T-helper 1 cell (primary cell): ENCODE measurements at places on chromosomes 16 and 17.

DNA sequence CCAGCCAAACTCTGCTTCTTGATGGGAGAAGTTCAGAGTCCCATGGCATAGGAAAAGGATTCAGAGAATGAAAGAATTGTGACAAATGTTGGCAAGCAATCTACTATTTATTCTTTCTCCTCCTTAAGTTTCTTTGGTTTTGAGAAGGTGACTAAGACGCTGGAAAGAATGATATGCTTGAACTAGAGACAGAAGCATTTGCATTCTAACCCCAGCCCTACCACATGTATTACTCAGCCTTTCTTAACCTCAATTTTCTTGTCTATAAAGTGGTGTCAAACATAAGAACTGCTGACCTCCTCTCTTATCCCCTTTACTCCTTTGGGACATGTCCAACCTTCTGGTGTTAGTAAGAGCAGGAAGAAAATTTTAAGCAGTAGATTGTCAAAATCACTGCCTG lies 124.7 kb downstream of the HS3ST2 start:
- DNase-seq = no peak

DNA sequence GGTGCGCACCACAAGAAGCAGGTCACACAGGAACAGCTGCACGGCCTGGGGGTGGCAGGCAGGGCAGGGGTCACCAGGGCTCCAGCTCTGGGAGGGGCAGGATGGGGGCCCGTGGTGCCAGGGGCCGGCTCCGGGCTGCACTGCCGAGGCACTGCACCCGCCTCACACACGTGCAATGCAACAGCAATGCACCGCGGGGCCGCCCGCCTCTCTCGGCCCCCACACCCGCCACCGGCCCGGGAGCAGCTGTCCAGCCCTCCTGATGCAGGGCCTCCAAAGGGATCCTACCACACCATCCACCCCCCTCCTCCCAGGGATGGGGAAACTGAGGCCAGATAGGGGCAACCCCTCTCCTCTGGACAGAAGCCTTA lies 23.1 kb downstream of the SREBF1 start:
- no peak for DNase-seq

DNA sequence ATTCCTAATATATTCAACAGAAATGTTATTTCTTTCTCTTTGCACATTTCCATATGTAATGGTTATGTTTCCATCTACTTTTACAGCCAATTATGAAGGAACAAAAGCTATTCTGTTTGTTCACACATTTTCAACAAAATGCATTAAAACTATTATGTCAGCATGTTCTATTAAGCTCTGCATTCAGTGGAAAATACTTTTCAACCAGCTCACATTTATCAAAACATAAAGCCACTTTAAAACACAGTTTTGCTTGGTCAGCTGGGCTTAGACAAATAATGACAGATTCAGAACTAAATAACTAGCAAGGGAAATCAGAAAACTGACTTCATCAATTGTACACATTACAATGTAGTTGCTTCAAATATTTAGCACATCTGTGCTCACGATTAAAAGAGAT lies 6.9 kb downstream of the SALL1 start:
- DNase-seq = no peak

GRCh38 chr16:30774367-30775130 lies 12.4 kb downstream of the RNF40 start:
- DNase-seq = no peak

- DNase-seq = no peak
Observed at GRCh38 chr16:745739-746138, 4.9 kb upstream of the CIAO3 start.

GRCh38 chr17:64064331-64064730 lies 43.9 kb upstream of the ICAM2 start:
- no peak for DNase-seq

DNA sequence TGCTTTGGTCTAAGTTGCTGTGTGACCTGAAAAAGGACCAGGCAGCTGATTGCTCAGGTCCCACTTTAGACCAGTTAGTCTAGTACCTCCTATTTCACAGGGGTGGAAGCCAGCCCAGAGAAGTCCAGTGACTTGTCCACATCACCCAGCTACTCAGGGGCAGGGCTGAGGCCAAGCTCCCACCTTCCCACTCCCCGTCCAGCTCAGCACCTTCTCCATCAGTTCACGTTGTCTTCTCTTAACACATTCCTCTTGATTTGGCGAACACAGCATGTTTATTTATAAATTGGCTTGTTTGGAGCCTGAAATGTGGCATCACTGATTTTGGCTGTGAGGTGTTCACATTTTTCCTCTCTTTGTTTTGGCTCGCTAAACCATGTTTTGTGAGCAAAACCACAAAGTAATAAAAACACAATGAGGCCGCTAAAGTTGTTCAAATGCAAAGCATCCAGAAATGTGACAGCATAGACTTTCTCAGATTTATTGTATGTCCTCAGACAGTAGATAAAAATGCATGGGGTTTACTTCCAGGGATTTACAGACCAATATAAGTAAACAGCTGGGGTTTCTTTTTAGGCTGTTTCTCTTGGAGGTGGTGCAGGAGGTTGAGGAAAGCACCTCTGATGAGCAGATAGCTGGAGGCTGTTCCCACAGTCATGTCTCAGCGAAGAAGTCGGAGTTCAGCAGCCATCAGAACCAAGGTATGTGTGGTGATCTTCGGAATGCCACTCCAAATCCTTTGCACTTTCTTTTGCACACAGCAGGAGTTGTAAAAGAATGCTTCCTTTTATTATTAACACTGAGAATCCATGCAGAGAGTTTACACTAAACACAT lies 88.4 kb downstream of the PLXDC1 start:
- no peak for DNase-seq

DNA sequence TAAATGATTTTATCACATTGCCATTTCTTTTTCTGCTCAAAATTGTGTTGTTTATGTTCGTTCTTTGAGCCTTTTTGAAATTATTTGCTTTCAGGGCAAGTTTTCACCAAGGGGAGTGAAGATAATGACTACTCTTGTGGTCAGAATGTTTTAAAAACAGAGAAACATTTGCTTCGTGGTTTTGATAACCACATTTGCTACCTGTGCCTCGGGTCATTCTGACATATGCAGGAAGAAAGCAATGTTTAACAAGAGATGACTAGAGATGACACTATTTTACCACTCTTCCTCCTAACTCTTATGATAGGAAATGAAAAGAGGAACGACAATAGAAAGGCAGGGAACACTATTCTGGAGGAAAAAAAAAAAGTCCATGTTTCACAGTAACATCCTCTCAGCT lies 1496.5 kb upstream of the GOT2 start:
- no peak for DNase-seq

- DNase-seq = no peak
Observed at GRCh38 chr16:85611194-85611443, 2.0 kb upstream of the GSE1 start.

GRCh38 chr16:46986896-46987295 lies 13.4 kb upstream of the DNAJA2 start:
- no peak for DNase-seq

GRCh38 chr17:28948342-28948741 lies 3.0 kb downstream of the PHF12 start:
- DNase-seq = no peak

DNA sequence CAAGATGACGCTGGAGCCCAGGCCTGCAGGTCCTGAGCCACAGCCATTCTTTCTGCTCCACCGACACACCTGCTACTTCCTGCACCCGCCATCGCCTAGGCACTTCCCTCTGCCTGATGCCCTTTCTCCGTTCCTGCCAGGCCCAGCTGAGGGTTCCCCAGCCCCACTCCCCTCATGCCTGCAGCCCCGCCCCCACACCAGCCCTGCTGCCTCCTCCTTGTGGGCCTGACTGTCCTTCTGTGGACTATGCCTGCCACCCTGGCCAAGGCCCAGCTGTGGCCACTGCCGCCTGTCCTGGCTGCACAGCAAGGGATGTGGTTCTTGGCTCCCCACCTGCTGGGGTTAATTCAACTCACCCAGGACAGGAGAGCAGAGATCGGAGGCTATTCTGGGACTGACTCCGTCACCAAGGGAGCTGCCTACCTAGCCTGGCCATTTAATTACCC lies 7.5 kb downstream of the NATD1 start:
- no peak for DNase-seq

DNA sequence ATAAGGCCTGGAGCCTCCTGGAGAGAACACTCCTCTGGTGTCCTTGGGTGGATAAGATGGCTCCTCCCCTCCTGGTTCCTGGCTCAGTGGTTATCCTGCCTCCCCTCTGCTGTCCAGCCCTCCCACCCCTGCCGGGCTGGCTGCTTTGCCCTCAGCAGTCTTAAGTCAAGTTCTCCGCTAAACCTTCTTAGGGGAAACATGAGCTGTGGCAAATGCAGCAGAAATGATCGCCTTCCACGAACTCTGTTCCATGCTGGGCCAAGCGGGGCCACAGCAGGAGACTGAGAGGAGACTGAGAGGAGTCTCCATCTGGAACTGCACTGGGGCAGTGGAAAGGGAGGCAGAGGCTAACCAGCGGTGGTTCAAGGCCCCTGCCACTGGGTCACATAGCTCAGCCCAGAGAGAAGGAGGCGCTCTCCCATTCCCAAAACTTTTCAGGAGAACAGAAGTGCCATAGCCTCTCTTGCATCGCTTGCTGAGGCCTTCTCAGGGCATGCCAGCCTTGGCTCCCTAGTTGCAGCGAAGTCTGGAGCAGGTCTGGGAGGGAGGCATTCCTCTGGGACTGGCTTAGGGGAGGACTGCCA lies 26.9 kb downstream of the TNS4 start:
- no peak for DNase-seq

DNA sequence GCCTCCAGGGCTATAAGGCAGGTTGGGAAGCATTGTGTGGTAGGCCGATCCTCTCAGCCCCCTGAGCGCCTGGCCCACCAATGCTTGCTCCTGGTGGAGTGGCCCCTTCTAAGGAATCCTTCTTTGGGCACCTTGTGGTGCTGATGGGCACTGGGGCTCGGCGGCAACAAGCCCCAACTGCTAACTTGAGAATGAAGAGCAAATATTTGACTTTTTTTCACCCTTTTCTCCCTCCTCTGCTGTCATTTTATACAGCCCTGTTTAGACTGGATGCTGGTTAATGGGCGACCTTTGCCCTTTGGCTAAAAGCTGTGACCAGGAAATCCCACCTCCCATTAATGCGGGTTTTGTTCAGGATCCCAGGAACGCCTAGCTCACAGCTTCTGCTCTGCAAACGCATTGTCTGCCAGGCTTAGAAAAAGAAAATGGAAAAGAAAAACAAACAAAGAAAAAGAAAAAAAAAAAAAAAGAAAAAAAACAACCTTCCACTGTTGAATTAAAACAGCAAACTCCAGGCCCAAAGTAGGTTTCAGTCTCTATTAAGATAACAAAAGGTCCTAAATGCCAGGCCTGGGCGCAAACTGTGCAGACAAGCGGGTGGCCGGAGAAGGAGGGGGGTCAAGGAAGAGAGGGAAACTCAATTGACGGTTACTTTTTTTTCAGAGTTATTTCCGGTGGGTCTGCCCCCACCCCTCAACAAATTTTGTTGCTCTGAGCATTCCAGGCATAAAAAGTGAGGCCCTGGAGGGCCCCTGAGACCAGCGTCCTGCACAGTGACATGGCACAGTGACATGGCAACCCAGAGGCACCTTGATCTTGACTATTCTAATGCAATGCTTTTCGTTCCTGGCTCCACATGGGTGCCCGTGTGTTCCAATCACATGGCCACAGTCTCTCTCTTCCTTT lies 301.4 kb downstream of the MAF start:
- no peak for DNase-seq

GRCh38 chr16:30561089-30561816 lies 3.1 kb upstream of the ZNF764 start:
- DNase-seq = no peak

DNA sequence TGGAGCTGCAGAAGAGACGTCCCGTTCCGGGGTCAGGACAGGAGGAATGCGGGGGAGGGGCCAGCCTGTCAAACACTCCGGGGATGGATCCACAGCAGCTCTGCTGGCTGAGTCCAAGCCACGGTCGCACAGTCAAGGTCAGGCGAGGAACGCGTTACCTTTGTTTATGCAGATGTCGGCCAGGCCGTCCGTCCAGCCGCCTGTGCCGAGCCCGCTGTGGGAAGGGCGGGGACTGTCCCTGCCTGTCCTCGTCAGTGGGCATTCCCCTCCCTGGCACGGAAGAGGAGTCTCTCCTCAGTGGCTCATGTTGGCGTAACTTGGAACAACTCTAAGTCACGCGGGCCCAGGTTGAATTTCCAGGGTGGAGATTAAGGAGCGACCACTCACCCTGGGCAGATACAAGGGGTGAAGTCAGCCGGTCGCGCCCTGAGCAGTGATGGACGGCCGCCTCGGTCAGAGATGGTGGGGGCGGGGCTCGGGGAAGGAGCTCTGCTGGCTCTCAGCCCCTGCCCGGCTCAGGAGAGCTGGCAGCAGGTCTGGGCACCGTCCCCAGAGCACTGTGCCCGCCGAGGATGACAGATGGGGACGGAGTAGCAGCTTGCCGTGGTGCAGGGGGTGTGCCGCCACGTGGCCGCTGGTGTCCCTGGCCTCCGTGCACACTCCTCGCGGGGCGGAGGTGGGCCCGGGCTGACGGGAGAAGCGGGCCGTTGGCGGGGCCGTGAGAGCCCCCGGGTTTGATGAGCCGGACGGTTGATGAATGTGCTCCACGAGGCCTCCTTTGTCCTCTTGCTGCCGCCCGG lies 7.3 kb downstream of the CACNA1H start:
- no peak for DNase-seq

DNA sequence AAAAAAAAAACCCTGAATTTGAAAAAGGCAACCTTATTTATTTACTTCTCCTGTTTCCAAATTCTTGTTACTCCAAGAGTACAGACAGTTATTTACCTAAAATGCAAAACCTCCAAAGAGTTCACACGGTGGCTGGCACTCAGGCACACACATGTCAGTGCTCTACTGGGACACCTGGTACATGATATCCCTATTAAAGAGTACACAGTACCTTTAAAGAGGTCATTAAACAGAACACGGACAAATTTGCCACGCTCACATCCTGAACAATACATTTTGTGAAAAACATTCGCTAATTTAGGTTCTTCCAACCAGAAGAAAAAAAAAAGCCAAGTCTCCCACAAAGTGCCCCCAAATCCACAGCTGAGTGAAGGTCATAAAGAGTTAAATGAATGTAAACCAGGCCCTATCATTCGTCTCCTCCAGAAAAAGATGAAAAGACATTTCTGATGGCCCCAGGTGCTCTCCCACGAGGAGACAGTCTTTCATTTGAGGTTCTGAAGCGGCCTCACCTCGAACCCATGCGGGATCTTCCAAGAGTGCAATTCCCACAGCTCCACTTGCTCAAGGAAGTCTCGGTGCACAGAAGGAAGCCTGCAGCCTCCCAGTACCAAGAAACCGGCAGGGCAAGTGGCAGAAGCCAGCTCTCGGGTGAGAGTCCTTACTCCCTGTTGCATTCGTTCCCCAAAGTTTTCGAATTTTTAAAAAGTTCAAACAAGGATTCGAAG lies 993 bp downstream of the ERN1 start:
- DNase-seq = no peak

DNA sequence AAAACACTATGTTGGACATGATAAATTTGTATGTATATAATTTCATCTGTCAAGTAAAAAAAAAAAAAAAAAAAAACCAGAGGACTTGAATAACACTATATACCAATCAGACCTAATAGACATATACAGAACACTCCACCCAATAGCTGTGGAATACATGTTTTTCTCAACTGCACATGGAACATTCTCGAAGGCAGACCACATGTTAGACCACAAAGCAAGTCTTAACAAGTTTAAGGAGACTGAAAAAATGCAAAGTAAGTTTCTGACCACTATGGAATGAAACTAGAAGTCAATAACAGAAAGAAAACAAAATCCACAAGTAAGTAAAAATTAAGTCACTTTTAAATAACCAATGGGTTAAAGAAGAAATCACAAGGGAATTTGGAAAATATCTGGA lies 8.4 kb upstream of the CNTNAP4 start:
- no peak for DNase-seq
